ENCODE measurements at places on chromosomes 1 and 21.

- peak; percentile 41 for DNase-seq
Measured at GRCh38 chr21:31781737-31782136, 49.8 kb upstream of the SCAF4 start.

DNA sequence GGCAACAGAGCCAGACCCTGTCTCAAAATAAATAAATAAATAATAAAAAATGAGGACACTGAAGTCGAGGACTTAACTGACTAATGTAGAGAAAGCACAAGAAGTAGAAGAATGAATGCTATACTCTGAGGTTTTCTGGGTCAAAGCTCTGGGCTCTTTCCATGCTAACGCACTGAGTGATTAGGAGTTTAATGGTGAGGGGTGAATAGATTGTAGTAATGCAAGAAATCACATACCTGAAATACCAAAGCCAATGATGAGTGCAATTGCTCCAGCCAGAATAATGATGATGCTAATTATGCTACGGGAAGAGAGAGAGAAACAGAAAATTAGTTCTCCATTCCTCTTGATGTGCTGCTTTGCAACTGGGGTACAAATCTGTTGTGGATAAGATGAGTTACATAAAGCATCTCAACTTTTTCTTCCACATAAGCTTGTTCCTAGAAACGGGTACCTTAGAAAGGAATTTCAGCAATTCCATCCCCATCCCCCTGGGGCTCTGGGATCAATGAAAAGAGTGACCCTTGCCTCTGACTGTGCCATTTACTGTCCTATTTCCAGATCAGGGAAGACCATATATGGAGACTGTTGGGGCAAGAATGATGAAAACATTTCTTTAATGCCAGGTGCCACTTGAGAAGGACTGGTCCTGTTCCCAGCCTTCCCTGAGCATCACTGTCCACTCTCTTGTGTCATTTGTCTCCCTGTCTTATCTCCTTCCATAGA, 40.7 kb downstream of the VTCN1 start:
- peak; percentile 19 for DNase-seq

GRCh38 chr21:17402937-17403336, 109.9 kb upstream of the CXADR start:
- DNase-seq: no peak

GRCh38 chr1:2255420-2256369, 27.6 kb downstream of the SKI start:
- DNase-seq: peak; percentile 74

DNA sequence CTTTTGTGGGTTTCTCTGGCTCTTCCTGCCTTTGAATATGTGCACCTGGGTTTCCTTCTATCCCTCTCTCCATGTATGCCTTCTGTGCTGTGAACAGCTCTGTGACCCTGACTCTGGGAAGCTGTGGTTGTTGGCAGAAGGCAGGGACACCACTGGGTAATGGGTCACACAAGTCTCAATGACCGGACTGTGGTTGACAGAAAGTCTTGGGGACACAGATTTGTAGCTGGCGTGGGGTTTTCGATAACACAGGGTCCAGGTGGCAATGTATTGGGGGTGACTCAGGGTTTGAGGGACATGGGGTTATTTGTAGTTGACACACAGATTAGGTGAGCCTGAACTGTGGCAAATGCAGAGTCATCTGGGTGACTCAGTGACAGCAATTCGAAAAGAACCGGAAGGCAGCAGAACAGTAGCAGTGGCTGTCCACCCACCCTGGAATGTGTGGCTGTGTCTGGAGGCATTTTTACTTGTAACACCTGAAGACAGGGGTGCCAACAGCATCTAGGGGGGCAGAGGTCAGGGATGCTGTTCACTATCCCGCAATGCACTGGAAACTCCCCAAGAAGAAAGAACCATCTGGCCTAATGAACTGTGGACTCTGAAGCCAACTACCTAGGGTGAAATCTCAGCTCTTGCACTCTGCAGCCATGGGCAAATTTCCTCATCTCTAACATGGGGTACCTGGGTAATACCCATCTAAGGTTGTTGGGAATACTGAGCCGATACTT, 13.0 kb upstream of the SLC6A9 start:
- DNase-seq: peak; percentile 40

- DNase-seq: no peak
Measured at GRCh38 chr1:74937176-74937575, 197.0 kb upstream of the LHX8 start.

DNA sequence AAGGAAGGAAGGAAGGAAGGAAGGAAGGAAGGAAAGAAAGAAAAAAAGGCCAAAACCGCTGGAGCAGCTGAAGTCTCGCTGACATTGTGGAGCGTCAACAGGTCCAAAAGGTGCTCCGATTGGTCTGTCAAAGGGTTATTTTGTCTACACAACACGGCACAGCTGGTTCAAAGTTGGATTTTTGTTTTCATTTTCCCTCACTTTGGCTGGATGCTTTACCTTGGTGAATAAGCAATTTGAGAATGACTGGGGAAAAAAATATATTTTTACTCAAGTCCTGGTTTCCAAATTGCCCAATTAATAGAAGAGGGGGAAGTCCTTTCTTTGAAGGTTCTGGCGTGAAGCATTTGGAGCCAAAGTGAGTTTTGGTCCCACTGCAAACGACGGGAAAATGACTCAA, 19.3 kb upstream of the PAX7 start:
- no peak for DNase-seq

DNA sequence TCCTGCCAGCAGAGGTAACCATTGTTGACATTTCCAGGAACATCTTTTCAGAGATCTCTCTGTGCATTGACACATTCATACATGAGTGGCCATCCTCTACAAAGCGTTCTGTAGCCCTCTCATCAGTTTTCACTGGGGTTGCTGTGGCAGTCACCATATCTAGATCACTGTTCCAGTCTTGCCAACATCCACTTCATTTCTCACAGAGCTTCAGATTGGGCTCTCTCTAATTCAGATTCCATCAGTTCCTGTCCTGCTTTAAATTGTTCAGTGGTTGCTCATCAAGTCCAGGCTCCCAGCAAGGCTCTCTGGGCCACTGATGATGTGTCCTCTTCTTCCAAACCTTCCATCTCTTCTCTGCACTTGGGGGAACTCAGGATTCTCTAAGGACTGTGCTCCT, 173.7 kb downstream of the KCNJ6 start:
- peak; percentile 76 for DNase-seq

DNA sequence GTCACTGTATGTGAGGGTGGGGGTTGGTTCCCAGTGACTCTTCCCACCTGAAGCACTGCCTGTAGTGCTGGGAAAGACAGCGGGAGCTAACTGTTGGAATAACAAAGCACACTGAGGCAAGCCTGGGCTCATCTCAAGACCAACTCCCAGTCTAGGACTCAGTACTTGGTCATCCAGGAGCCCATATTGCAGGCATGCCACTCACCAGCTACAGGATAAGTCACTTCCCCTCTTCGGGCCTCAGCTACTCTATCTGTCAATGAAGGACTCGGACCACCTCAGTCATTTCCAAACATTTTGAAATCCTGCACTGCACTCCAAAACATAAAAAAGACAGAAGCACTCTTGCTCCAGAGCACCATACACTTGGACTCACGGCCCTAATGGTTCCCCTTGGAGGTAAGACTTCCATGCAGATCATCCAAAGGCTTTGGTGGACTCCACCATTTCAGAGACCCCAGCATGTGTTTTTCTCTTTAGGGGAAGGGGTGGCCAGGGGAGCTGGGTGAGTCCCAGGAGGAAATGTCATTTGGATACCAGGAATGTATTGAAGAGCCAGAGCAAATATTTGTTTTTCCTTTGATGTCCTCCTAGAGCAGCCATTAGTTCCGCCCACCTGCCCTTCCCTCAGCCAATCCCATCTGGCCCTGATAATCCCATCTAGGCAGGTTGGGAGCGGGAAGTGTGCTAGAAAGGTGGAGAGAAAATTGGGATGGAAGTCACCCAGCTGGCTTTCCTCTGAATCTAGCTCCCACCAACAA, 3.1 kb downstream of the NUAK2 start:
- peak; percentile 9 for DNase-seq

DNA sequence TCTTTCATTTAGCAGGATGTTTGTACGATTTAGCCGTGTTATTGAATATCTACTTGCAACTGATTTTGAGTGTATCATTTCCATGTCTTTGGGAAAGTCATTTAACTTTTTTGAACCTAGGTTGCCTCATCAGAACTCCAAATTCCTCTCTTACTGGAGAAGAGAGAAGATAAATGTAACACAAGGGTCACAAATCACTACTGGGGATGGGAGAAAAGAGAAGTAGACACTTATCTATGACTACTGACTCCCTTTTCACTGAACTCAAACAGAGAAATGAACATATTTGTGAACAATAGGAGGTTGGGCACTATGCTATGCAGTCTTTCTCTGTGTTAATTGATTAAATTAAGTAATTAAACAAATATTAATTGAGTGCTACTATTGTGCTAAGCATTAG, 42.2 kb downstream of the TENT5C start:
- no peak for DNase-seq

DNA sequence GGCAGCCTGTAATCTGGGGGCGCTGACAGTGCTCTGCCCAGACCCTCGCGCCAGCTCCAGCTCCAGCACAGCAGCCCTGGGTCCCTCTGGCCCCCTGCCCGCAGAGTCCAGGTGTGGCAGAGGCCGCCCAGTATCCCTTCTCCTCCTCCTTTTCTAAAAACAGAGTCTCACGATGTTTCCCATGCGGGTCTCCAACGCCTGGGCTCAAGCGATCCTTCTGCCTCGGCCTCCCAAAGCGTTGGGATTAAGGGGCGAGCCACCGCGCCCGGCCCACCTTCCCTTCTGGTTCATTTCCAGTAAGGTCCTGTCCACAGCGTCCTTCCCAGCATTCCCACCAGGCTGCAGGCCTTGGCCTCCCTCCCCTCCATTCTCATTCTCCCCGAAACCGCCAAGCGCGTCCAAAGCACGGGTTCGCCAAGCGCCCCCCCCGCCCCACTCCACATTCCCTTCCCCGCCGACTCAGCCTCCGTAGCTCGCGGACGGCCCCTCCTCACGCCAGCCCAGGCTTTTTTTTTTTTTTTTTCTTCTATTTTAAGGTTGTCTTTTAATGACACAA, 2.0 kb upstream of the PCBP3 start:
- no peak for DNase-seq

- peak; percentile 27 for DNase-seq
Measured at GRCh38 chr21:42593007-42593814, 60.2 kb upstream of the PDE9A start.

DNA sequence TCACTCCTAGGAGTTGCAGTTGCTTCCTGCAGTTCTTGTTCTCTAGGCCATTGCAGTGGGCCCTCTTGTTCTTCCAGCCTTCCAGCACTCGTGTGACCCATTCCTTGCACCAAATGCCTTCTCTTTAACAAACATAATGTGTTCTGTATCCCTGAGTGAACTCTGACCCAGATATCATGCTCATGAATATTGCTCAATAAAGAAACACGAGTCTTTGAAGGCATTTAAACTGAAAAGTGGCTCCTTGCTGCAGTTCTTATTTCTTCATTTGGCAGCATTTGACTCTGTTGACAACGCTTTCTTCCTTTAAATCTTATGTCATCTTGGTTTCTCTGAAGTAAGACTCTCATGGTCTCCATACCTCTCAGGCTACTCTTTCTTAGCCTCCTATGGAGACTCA, 100.7 kb upstream of the PDE4B start:
- DNase-seq: no peak

DNA sequence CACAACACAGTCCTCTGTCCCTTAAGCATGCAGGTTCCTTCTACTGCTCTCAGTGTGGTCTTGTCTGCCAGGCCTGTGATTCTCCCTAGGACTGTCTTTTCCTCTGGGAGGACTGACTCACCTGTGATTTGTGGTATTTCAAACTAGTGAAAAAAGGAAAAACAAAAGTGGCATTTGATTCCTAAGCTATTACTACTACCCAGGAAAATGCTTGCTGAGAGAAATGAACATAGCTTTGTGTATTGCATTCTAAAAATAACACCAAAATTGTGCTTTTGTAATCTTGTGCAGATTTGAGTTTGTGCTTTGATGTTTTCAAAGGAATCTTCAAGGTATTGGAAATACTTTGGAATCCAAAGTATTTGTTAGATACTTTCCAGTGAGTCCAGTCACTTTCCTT, 57.0 kb downstream of the GPR161 start:
- DNase-seq: peak; percentile 39

DNA sequence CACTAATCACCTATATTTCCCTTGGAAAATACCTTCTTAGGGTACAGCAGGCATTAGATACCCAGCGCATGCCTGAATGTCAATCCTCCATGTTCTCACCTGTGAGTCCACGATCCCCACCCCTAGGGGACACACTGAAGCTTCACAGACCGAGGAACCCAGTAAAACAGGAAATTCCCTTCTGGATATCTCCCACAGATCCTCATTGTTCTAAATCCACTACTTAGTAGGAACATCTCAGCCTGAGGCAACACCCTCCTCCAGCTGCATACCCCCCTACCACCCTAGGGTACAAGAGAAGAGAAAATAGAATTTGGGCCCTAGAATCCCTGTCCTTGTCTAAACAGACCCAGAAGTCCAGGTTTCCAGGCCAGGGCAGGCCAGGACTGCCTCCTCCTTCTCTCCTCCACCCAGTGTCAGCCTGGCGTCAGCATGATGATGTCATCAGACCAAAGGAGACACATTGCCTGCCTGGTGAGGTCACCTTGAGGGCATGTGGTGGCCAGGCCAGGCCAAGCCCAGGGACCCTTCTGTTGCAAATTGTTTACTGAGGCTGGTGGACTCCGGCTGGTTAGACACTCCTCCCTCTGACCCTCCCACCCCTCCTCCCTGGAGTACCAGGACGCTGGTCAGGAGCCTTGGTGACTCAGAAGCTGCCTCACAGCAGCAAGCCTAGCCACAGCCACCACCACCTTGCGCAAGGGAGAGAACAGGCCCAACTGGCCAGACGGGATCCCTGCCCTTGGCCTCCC, 6.2 kb downstream of the NECTIN4 start:
- peak; percentile 94 for DNase-seq

- no peak for DNase-seq
Measured at GRCh38 chr1:11178021-11179015, 10.8 kb upstream of the ANGPTL7 start.

DNA sequence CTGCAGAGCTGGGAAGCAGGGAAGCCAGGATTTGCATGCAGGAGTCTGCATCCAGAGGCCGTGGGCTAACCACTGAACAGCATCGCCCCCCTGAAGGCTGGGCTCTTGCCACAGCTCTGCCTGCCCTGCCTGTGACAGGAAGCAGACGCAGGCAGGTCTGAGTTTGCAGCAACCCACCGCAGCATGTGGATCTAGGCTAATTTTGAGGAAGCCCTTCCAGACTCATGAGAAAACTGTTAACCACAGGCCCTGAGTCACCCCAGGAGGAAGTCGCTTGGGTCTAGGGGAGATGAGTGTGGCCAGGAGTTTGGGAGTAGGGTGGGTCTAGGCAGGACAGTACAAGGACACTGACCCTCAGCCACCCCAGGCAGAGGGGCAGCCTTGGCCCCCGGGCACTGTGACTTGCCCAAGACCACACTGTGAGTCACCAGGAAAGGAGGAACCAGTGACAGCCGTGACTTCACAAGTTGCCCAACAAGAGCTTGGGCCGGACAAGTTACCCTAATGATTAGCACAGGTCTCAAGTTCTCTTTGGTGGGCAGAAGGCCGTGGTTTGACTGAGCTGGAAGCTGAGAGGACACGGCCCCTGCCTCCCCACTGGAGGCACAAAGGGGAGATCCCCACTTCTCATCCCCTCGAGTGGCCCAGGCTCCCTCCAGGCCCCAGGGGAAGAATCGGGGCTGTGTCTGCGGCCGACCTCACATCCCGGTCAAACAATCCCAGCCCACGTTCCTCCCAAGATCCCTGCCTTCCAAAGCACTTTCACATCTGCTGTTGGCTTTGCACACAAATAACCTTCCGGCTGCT, 826 bp downstream of the LAPTM5 start:
- DNase-seq: peak; percentile 92
